Natural killer cell treated with Interleukin-12 subunit alpha and Interleukin-12 subunit beta and Interleukin-15 and Interleukin-18, amount 100 ng/mL, for 72 hours (primary cell): ENCODE measurements at places on chromosomes 6 and 20.
A peak's percentile ranks its signal among the peaks of the same experiment; 100 is the strongest.

GRCh38 chr6:132061381-132061780 is 110.2 kb upstream of the CCN2 start:
- DNase-seq, result no peak
- H3K4me1 ChIP-seq, result no peaks in the 10 kb centered on the region
- no peaks in the 10 kb centered on the region for H3K27me3 ChIP-seq
- no peak overlapping the region for H3K27ac ChIP-seq
- H3K36me3 ChIP-seq, result no peaks in the 10 kb centered on the region

DNA sequence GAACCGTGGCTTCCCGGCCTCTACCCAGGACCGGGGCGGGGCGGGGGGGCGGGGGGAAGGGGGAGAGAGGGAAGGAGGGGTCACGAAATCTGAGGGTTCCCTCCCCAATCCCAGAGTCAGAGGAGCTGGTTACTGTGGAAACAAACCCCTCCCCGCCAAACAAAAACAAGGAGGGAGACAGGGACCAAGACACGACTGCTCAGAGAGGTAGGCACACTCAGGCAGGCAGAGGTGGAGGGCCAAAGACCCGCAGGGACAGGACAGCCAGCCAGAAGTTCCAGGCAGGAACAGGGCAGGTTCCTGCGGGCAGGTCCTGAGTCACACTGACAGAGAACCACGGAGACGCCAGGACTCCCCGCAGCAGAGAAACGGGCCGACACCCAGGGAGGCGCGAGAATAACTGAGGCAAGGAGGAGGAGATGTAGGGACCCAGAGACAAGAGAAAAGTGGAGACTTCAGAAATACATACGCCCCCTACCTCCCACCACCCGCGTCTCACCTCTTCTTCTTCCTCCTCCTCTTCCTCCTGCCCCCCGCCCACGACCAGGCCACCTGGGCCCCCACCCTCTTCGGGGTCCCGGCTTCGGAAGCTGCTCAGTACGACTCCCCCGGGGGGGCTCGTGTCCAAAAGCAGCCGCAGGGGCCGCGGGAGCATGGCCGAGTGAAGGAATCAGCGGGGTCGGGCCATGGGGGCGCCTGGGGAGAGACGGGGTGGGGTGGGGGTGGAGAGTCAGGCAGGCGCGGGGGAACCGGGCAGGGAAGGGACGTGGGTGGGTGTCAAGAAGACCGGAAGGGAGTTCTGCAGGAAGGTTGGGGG is 578 bp downstream of the RGL2 start:
- H3K4me3 ChIP-seq, result peak overlapping the region; percentile 100

GRCh38 chr6:40506954-40507353 is 80.2 kb downstream of the LRFN2 start:
- H3K4me3 ChIP-seq, result no peak overlapping the region
- DNase-seq, result no peak
- H3K4me1 ChIP-seq, result peaks cover 40% of the 10 kb centered on the region

DNA sequence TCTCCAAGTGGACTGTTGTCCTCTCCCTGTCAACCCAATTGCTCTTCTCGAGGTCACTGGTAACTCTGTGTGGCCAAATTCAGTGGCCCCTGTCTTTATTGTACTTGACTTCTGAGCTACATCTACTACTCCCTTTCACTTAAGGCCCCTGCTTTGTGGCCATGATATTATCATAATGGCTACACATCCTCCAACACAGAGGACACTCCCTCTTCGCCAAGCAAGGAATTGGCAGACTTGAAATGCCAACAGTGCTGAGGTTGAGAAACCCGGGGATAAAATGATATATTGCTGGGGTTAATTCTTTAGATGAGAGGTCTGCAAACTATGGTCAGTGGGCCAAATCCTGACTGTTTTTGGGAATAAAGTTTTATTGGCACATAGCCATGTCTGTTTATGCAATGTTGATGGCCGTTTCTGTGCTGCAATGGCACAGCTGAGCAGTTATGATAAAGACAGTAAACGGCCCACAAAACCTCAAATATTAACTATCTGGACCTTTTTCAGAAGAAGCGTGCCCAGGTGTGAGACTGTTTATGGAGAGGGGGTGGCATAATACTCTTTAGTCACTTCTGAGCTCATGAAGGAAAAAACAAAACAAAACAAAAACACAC is 12.0 kb upstream of the MRPS10 start:
- H3K4me1 ChIP-seq, result no peaks in the 10 kb centered on the region
- no peak overlapping the region for H3K4me3 ChIP-seq
- peak overlapping the region; percentile 52 for H3K27ac ChIP-seq
- no peaks in the 10 kb centered on the region for H3K27me3 ChIP-seq
- no peak for DNase-seq
- peaks cover 11% of the 10 kb centered on the region for H3K36me3 ChIP-seq

- no peak overlapping the region for H3K27ac ChIP-seq
- no peaks in the 10 kb centered on the region for H3K27me3 ChIP-seq
- peaks cover 12% of the 10 kb centered on the region for H3K4me1 ChIP-seq
- no peak overlapping the region for H3K4me3 ChIP-seq
- DNase-seq, result no peak
- H3K36me3 ChIP-seq, result no peaks in the 10 kb centered on the region
Observed at GRCh38 chr20:38790200-38791053, 15.1 kb upstream of the PPP1R16B start.

- H3K4me3 ChIP-seq, result no peak overlapping the region
- H3K27me3 ChIP-seq, result peaks cover 35% of the 10 kb centered on the region
- no peaks in the 10 kb centered on the region for H3K36me3 ChIP-seq
- H3K27ac ChIP-seq, result no peak overlapping the region
- DNase-seq, result no peak
Observed at GRCh38 chr20:2350606-2351005, 30.1 kb upstream of the TGM6 start.

DNA sequence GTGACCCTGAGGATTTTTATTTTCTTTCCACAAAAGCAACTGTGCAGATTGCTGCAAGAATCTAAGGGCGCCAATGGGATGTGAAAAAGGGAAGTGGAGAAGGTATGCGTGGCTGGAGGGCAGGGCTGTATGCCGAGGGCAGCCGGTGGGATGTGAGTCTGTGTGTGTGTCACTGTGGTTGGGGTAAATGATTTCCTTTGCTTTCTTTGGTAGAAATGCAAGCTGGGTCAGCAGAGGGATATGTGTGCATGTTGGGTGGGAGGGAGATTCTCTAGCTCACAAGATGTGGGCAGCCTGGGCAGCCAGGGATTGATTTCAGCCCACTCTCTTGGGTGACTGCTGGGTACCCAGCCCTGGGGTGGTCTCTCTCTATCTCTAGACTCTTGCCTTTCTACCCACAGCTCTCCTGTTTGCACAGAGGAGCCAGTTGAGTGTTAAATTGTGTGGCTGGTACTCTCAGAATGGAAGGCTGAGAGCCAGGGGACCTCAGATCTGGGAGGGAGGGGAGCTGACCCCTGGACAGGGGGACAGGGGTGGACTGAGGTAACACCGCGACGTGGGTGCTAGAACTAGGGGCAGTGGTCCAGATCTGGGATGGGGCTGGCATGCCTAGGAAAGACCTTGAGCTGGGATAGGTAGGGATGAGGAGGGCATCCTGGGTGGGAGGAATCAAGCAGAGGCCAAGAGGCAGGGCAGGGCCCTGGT is 136.8 kb upstream of the RNF24 start:
- H3K36me3 ChIP-seq, result no peaks in the 10 kb centered on the region
- no peak for DNase-seq
- H3K27ac ChIP-seq, result no peak overlapping the region
- peaks cover 9% of the 10 kb centered on the region for H3K4me1 ChIP-seq
- no peak overlapping the region for H3K4me3 ChIP-seq
- H3K27me3 ChIP-seq, result peaks cover 23% of the 10 kb centered on the region

DNA sequence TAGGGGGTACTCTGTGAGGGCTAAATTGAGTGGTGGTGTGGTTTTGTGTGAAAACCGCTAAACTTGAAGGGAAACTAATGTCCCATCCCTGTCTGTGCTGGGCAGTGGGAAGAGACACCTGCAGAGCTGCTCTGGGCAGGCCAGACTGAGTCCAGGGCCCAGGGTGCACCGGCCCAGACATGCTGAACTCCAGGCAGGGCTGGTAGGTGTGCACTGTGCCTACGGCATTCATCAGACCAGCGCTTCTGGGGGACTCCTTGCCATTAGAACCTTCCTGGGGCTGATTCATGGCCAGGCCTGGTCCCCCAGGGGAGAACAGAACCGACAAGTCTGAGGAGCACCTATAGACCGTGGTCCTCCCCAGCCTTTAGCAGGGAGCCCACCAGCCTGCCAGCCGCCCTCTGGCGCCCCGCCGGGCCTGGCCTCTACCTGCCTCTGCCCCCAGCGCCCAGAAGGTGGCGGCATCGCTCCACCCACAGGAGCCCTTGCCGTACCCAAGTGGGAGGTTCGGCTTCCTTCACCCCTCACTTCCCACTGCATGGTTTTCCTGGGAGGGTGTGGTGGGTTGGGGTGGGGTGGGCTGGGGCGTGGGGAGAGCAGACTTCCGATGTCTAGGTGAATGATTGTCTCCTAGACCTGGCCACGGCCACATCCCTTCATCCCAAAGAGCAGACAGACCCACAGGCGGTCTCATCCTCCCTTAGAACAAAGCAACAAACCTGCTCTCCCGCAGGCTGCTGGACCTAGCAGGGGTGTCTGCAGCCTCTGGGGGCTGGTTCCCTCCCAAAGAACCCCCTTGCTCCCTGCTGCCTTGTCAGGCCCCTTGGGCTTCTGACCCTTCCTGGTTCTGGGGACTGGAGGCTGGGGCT is 15.5 kb downstream of the CCDC167 start:
- peak; percentile 67 for DNase-seq
- H3K4me1 ChIP-seq, result peaks cover 13% of the 10 kb centered on the region
- no peaks in the 10 kb centered on the region for H3K27me3 ChIP-seq
- H3K4me3 ChIP-seq, result no peak overlapping the region

DNA sequence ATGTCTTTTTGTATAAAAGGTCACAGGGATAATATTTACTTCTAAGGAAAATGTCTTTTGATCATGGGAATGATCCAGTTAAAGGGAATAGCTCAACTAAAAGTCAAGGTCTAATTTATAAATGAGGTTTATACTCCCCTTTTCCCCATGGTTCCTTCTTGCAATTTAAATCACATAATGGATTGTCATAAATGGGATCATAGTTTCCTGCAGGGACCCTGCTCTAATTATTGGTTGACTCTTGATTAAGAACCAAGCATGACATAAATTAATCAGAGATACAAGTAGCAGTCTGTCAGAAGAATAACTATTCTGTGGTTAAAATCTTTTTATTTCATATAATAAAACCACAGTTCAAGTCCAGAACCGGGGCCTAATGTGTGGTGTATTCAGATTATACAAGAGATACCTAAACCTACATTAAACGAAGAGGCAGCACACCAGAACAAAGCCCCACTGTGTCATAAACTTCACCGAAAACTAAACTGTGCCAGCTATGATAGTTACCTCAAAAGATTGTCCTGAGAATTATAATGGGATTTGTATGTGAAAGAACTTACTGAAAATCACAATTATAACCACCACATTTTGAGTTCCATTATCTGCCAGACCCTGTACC is 43.0 kb upstream of the CD83 start:
- no peak for DNase-seq
- H3K36me3 ChIP-seq, result no peaks in the 10 kb centered on the region
- peaks cover 42% of the 10 kb centered on the region for H3K4me1 ChIP-seq
- H3K4me3 ChIP-seq, result peak overlapping the region; percentile 85
- H3K27ac ChIP-seq, result peak overlapping the region; percentile 96

DNA sequence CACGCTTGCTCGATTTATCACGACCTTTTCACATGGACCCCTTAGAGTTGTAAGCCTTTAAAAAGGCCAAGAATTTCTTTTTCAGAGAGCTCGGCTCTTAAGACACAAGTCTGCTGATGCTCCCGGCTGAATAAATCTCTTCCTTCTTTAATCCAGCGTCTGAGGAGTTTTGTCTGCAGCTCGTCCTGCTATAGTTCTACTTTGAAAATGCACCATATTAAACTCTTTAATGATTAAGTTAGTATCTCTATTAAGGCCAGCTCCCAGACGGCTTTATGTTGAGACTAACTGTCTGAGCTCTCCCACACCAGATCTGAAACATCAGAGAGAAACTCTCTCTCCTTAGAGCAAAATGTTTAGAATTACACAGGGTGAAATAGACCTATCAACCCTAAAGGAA is 18.0 kb upstream of the GSTA3 start:
- H3K36me3 ChIP-seq, result no peaks in the 10 kb centered on the region
- H3K4me3 ChIP-seq, result no peak overlapping the region
- peaks cover 25% of the 10 kb centered on the region for H3K27me3 ChIP-seq
- H3K4me1 ChIP-seq, result peaks cover 2% of the 10 kb centered on the region
- H3K27ac ChIP-seq, result no peak overlapping the region
- no peak for DNase-seq
